ENCODE measurements at places on chromosomes 12 and 14.

GRCh38 chr12:85874031-85874461 is at the start of gene NTS:
Gene NTS (plus strand): TSS chr12:85874295. CDS start chr12:85874404, 109 bp downstream.
- no peak for DNase-seq

GRCh38 chr14:53874704-53875103 is 81.9 kb downstream of the BMP4 start:
- no peak for DNase-seq

DNA sequence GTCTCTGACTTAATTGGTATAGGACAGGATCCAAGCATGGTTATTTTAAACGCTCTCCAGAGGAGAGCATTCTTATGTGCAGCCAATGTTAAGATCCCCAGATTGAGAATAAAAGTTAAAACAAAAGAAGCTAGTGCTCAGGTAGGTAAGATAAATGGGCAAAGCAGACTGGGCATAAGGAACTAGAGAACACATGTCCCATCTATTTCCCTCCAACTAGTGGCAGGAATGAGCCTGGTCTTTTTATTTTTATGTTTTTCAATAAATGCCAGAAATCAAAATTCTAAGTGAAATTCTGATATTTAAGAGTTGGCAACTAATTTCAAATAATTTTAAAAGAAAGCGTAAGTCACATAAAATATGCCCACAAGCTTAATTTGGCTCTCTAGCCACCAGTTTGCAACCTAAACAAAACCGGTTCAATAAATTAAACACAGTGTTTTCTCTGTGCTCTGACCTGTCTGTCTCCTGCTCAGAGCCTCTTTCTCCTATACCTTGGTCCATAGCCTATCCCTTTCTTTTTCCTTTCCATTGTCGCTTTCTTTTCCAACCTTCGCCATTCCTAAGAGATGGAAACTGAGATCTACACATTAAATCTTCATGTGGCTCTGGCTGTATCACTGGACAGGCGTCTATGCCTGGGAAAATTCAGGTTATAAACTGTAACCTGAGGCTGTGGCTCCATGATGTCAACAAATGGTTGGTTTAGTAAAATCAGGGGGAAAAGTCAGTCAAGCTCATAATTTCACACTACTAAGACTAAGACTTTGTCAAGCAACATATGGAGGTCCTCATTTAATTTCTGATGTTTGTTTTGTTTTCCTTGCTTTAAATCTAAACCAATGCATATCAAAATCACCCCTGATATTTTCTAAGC is 5.5 kb downstream of the SLC38A1 start:
- DNase-seq, result no peak

DNA sequence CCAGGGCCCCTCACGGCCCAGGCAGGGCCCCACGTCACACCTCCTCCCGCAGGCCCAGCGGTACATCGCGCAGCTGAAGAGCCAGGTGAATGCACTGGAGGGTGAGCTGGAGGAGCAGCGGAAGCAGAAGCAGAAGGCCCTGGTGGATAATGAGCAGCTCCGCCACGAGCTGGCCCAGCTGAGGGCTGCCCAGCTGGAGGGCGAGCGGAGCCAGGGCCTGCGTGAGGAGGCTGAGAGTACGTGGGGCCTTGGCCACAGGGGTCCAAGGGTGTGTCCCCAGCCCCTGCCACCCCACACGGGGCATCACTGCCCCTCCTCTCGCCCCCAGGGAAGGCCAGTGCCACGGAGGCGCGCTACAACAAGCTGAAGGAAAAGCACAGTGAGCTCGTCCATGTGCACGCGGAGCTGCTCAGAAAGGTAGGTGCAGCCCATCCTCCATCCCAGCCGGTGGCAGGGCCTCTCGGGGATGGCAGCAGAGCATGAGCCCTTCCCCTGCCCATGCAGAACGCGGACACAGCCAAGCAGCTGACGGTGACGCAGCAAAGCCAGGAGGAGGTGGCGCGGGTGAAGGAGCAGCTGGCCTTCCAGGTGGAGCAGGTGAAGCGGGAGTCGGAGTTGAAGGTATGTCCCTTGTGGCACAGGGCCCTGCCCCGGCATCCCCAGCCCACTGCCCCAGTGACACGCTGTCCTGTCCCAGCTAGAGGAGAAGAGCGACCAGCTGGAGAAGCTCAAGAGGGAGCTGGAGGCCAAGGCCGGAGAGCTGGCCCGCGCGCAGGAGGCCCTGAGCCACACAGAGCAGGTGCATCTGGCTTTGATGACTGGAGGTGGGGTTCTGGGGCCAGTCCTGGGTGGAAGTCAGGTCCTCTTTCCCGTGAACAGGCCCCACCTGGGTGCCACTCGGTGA is 20.9 kb downstream of the HIP1R start:
- no peak for DNase-seq

DNA sequence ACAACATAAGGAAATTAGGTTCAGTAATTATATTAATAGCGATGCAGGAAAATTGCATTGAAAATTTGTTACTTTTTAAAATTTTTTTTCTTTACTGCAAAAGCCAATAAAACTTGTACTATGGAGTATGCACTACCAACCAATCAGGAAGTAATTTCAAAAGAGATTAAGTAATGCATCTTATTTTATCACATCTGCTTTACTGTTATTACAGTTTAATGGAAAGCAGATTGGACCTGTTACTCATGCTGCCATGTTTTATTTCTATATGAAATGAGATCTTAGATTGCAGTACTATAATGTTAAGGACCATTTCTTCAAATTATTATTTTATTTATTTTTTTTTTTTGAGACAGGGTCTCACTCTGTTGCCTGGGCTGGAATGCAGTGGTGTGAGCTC is 1.7 kb upstream of the STRN3 start:
- no peak for DNase-seq

- no peak for DNase-seq
Observed at GRCh38 chr12:93766796-93767523, 89.8 kb downstream of the CRADD start.

- no peak for DNase-seq
Observed at GRCh38 chr14:51304941-51305340, 64.9 kb downstream of the TMX1 start.

GRCh38 chr12:5034603-5035002 is 9.1 kb upstream of the KCNA5 start:
- no peak for DNase-seq

DNA sequence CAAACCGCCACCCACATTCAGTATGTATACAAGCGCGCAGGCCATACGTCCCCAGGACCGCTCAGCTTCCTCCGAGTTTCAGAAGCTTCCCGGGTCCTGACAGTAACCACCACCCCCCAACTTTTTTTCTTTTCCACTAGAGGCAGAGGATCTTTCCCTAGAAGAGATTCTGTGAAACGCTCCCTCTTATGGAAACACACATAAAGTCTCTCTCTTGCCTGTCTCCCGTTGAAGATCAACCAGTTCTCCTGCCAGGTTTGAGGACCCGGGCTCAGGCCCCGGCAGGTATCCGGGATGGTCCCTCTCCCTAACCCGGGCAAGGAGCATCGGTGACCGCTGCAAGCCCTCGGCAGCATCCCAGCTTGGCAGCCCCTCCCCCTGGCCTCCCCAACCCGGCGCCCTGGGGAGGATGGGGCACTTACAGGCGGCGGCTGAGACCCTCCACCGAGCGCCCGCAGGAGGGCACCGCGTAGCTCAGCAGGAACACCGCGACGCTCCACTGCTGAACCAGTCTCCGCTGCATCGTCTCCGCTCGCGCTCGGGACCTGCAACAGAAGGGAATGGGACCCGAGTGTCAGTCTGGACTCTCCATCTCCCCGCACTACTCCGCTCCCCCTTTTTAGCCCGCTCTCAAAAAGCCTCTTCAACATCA is 3.4 kb downstream of the PTHLH start:
- DNase-seq, result no peak

DNA sequence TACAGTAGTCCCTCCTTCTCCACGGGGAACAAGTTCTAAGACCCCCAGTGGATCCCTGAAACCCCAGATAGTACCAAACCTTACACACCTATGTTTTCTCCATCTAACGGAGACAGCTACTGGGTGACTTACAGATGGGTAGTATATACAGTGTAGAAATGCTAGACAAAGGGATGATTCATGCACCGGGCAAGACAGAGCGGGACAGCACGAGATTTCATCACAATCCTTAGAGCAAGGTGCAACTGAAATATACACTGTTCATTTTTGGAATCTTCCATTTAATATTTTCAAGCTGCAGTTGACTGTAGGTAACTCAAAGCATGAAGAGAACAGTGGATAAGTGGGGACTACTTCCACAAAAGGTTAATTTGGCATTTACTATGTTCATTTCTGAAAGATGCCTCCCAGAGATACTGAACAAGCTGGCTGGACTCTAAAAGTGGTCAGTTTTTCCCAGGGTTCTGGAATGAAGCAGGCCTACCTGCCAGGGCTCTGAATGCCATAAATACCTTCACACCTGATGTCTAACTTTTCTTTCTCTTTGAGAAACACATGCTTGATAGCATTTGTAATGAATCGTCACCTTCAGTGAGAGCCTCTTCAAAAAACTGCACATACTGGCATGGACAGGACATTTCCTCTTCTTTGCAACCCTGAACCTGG is 127.7 kb upstream of the FOXN3 start:
- DNase-seq, result no peak

- DNase-seq, result no peak
Observed at GRCh38 chr14:105018414-105018813, 2.5 kb downstream of the CDCA4 start.
